Stimulated activated CD4-positive, alpha-beta T cell treated with anti-CD3 and anti-CD28 coated beads, Interleukin-1b, Interleukin-23, amount 100 ng/mL, for 4 hours (primary cell): ENCODE measurements at places on chromosomes 2 and 18.
A peak's percentile ranks its signal among the peaks of the same experiment; 100 is the strongest.

DNA sequence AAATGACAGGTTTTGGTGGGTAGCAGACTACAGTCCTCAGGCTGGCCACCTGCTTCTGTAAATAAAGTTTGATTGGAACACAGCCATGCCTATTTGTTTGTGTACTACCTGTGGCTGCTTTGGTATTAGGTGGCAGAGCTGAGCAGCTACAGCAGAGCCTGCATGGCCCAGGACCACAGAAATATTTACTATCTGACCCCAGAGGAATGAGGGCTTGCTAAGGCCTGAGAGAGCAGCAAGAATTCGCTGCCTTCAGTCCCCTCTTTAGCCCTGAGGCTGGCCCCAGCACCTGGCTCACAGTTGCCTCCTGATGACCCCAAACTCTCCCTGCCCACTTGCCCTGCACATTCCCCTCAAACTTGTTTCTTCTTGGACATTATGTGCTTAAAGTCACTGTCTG lies 32.5 kb downstream of the POLR1A start:
- DNase-seq: no peak

- no peak for DNase-seq
These were observed 4.2 kb upstream of the INO80B start for GRCh38 chr2:74450570-74451190.

DNA sequence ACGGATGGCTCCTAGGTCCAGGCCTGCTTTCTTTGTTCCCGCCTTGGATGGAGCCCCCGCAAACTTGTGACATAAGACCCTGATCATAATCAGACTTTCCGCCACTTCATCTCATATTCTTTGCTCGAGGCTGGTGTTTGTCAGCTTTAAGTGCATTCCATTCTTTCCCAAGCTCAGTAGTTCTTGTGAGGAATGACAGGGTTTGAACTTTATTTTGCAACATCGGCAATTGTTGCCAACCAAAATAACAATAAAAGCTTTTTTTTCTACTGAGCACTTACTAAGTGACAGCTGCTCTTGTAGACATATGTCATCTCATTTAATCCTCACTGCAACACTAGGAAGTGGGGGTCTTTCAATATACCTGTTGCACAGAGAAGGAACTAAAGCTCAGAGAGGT lies 178.8 kb upstream of the ST6GAL2 start:
- no peak for DNase-seq

DNA sequence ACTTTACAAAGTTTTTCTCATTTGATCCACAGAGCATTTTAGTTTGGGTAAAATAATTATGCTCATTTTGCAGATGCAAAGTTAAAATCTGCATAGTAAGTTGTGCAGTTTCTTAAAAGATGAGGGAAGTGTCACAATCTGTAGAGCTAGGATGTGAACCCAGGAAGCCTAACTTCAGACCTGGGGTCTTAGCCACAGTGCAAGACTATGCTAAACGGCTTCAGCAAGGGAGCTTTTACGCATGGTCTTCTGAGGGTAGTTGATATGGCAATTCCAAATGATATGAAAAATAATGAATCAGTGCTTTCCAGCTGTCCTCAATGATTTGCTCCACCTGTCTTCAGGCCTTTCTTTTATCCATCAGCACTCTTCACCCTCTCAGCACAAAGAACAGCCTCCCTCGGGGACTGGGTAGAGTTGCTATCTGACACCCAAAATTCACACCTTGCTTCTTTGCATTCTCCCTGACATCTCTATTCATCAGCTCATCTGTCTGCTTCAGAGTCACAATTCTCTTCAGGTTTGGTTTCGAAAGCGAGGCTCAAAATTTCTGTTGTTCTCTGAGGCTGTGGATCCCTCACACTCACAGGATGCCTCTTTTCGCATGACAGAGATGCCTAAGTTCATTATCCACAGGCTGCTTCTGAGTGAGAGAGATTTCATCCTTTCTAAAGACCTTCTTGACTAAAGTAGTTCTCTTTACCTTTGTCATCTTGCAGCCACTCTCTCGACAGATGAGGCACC lies 302.5 kb downstream of the NRXN1 start:
- no peak for DNase-seq

GRCh38 chr18:41798879-41799278 lies 156.2 kb upstream of the PIK3C3 start:
- DNase-seq: no peak

- no peak for DNase-seq
These were observed 2115.3 kb upstream of the PIK3C3 start for GRCh38 chr18:39839782-39840181.

DNA sequence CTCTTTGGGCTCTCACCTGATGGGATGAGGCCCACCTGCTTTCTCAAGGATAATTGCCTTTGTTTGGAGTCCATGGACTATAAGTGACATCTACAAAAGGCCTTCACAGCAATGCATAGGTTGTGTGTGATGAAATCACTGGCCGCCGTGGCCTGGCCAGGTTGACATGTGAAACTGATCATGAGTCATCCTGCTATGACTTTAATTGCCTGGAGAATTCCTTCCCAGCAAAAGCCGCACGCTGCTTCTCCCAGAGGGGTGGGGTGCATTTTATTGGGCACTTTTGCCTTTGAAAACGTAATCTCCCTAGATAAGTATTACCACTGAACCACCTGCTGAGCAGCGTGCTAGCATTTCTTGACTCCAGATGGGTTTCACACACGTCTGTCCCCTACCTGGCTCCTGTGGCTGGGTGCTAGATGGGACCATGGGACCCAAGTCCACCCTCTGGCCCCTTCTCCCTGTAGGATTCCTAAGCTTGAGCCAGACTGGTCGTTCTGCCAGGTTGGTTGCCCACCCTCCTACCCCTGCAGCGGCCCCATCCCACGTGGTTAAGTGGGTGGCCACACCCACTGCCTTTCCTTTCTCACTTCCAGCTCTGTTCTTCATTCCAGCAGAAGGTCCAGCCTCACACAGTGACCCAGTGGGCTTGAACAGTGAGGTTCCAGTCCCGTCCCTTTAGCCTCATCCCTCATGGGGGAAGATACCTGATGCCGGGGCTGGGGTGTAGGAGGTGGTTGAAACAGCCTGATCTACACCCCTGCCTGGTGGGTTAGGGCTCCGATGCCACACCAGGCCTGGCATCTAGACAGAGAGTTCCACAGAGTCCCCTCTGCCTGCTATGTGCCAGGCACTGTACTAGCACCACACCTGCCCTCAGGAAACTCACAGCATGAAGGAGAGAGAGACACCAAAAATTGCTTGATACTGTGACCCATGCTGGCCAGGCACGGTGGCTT lies 89.6 kb downstream of the GBX2 start:
- no peak for DNase-seq

GRCh38 chr2:219459460-219460311 lies 25.0 kb downstream of the SPEG start:
- DNase-seq: peak; percentile 41

DNA sequence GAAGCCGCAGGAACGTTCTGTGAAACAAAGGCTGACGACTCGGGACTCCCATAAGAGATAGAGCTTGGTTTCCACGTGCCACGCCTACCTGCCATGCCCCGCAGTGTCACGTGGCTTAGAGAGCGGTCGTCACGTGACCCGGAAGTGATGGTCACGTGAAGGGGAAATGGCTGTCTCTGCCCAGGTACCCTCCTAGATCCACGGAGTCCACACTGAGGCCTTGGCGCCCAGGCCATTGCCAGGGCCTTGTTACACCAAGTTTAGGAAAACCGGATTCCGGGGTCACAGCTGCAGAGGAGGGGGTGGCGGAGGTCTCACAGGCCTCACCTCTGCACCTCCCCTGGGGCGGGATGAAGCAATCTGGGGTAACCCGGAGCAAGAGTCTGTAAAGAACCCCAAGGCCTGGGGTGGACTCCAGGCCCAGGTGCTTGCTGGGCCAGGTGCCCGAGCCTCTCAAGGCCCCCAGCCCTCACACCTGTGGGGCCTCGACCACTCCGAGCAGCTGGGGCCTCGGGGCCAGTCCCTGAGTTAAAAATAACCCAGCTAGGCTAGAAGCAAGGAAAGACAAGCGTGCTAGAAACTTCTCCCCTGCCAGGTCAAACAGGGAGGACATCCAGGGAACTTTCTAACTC lies 113.5 kb upstream of the ZNF236 start:
- DNase-seq: no peak

GRCh38 chr2:112772322-112772721 lies 7.9 kb upstream of the CKAP2L start:
- DNase-seq: no peak

DNA sequence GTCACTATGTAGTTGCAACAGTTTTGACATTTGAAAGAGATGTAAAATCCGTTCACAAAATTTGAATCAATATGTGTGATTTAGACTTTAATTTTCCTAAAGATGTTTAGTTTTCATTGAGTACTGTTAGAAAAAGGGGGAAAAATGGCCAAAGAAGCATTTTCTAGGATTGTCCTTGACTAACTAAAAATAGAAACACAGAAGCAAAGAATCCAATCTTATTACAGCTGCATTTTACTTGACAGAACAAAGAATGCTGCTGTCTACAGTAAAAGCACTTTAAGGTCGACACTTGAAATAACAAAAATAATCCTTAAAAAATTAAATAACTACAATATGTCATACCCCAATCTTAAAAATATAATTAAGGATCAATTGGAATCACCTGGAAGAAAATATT lies 48.9 kb downstream of the FRZB start:
- no peak for DNase-seq

DNA sequence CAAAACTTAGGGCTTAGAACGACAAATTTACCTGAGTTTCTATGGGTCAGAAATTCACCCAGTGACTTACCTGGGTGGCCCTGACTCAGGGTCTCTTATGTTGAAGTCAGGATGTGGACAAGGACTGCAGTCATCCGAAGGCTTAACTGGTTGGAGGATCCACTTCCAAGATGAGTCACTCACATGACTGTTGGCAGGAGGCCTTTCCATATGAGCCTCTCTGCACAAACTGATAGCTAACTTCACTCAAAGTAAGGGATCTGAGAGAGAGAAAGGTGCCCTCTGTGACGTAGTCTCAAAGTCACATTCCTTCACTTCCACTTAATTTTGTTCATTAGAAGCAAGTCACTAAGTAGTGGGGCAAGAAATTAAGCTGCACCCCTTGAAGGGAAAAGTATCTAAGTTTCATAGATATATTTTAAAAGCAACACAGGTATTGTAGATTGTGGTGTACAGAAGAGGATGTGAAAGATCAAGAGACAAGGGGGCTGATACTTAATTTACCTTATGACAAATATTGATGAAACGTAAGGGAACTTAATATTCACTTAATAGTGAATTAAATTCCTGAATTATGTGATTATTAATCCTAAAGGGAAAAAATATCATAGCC lies 48.4 kb downstream of the TANK start:
- no peak for DNase-seq

GRCh38 chr2:230754200-230754599 lies 41.6 kb downstream of the CAB39 start:
- DNase-seq: no peak

- no peak for DNase-seq
These were observed 516.6 kb upstream of the SYT4 start for GRCh38 chr18:43793910-43794309.

DNA sequence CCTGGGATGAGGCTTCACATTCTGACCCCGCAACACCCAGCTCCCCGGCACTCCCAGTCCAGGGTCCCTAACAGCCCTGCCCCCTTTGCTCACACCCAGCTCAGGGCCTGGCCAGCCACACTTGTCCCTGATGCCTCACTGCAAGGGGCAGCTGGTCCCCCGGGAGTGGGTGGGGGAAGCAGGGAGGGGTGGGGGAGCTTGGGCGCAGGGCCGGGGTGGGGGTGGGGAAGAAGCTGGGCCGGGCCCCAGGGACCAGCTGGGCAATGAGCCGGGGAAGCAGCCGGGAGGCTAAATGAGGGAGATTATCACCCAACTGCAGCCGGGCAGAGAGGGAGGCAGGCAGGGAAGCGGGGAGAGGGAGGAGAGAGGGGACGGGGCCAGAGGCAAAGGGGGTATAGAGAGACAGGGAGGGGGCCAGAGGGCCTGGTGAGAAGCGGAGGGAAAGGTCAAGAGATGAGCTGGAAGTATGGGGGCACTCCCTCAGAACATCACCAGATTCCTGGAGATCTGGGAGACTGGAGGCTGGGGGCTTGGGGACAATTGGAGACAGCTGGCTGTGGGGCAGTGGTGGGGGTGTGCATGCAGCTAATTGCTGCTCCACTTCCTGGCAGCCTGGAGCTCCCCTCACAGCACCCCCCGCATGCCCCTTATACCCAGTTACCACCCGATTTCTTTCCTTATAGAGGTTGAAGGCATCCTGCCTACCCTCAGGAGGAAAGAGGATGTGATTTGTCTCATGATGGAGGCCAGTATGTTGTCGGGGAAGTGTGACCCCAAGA lies 2.5 kb upstream of the ASIC4 start:
- no peak for DNase-seq

GRCh38 chr2:148721991-148722777 lies 77.6 kb downstream of the EPC2 start:
- DNase-seq: no peak

DNA sequence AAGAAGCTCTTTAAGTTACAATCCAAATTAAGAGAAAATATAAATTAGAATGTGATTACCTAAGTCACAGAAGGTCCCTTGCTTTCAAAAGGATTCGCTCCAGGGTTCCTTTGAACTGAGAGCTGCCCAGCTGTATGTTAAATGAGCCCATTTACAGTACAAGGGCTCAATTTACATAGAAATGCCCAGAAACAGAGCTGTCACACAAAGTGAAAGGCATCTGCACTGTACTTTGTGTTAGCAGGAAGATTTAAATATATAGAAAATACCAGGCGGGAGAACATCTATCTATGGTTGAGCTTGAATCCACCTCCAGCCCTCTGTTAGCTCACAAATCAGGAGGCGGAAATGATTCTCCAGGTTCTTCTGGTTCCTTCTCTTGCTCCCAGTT lies 272.9 kb downstream of the PAX3 start:
- no peak for DNase-seq

- no peak for DNase-seq
These were observed 42.0 kb upstream of the ACMSD start for GRCh38 chr2:134796373-134796772.

- DNase-seq: no peak
These were observed 272.9 kb downstream of the SLC8A1 start for GRCh38 chr2:40178971-40179370.

DNA sequence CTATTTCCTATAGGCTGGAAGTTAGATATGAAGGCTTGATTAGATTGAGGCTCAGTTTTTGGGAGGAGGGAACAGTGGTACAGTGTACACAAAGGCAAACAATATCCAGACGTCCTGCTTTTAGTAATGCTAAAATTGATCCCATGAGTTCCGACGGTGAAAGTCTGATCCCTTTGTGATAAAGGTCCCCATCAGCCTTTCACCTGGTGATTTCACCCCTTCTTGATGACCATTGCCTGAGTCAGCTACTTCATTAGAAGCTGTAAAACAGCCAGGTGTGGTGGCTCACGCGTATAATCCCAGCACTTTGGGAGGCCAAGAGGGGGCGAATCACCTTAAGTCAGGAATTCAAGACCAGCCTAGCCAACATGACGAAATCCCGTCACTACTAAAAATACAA lies 29.7 kb downstream of the TWSG1 start:
- DNase-seq: no peak
